ENCODE measurements at places on chromosomes 5 and 9.

DNA sequence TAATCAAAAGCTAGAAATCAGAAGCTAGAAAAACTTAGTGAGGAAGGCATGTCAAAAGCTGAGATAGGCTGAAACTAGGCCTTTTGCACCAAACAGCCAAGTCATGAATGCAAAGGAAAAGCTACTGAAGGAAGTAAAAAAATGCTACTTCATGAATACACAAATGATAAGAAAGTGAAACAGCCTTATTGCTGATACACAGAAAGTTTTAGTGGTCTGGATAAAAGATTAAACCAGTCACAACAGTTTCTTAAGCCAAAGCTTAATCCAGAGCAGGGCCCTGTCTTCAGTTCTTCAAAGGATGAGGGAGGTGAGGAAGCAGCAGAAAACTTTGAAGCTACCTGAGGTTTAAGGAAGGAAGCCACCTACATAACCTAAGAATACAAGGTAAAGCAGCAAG is 102.5 kb upstream of the SH3GL2 start:
- no peak for DNase-seq

- DNase-seq = no peak
Measured at GRCh38 chr9:72292874-72293607, 72.0 kb downstream of the ZFAND5 start.

GRCh38 chr5:172207511-172207910 is 13.5 kb downstream of the EFCAB9 start:
- DNase-seq = no peak

DNA sequence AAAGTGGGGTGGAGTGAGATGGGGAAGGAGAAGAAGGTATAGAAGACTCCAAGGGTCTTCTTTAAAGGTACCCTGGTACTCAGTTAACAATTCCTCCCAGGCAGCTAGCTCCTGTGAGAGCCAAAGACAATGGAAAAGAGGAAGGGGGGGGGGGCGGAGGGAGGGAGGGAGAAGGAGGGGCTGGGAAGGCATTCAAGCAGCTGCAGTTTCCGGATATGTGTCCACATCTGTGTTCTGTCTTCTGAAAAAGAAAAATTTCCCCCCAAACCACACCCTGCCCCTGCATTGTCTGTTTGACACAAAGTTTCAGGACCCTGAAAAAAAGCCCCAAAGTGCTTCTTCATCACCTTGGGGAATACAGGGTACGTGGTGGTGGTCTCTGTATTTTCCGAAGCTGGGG is 11.1 kb downstream of the SPRY4 start:
- DNase-seq = no peak

DNA sequence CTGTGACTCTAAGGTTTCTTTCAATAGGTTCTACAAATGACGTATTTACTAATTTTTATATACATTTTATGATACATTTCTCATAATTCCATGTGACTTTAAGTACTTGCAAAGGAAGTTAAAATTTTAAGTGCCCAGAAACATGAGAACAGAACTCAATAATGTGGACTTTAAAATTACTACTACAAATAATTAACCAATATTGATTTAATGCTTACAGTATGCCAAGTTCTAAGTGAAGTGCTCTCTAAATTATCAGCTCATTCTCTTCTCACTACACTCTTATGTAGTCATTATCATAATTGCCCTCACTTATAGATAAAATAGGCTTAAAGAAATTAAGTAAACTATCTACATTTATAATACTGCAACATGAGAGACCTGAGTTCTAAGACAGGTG is 1690.7 kb upstream of the CDH9 start:
- no peak for DNase-seq

Data from posterior cingulate gyrus (tissue), 11 donors.